GM12892 (cell line): ENCODE measurements at places on chromosomes 13 and 19.

DNA sequence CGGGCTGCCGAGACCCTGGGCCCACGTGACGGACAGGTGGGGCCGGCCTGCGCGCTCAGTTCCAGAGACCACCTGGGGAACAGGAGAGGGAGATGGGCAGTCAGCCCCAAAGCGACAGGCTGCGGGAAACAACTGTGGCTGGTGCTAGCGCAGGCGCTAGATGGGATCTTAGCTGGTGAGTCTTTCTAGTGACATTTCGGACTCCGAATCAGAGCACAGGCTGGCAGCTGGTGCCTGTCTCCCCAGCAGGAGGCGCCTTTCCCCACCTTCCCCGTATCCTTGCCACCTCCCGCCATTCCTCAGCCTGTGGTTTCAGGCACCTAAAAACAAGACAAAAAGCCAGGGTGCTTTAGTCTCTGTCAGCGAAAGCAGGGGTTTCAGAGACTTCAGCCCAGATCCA, 19.4 kb upstream of the RANBP3 start:
- no peak for DNase-seq

DNA sequence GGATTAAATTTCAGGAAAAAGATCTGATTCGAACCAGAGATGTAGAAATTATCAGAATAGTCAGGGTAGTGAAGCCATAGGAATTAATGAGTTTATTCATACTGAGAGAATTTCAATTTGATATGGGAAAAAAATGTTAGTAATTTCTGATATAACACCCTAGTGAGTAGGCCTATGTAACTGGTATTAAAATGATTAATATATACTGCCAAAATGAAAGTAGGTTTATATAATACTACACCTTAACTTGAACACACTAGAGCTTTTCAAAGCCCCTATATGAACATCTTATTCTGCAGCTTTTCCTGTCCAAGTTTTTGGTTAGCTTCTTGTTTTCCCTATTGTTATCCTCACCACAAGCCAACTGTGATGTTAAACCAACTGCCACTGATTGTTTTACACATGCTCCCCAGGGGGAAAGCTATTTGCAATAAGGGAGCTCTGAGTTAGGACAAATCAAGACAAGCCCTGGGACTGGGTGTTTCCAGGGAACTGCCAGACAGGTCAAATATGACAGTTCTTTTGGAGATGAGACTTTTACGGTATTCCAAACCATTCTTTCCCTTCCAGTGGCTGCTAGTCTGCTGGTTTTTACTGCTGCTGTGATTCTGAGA, 45.3 kb downstream of the FNDC3A start:
- no peak for DNase-seq

DNA sequence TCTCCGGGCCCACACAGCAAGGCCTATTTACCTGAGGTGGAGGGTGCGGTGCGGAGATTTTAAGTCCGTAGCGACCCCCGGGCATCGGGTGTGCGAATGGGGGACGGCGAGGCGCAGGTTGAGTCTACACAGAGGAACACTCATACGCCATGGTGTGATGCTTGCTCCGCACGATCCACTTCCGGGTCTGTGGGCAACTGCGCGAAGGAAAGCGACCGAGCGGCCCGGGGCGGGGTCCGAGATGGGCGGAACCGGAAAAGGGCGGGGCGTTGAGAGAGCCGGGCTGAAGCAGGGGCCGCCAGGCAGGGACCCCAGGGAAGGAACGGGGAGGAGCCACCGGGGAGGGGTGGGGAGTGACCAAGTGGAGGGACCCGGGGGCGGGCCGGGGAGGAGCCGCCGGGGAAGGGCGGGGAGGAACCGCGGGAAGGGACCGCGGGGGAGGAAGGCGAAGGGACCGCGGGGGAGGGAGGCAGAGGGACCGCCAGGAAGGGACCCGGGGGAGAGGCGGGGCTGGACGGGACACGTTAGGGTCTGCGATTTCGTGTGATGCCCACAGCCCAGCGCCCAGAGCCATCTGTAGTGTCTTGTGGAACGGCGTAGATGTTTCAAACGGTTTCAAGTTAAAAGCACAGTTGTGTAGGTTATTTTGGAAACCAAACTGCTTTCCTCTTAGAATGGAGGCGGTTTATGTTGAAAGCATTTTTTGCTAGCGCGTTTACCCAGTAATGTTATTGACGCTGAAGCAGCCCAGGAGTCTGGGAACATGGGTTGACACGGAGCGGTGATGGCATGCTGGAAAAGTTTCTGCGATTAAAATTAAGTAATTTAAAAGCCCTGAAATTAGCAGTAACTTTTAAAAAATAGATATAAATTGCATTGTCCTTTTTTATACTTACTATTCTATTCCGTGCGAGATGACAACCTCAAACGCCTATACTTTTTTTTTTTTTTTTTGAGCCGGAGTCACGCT, at the start of gene ZNF160:
ZNF160 (minus strand) TSS at position 189 of the 970 bp plus-strand sequence. CDS start 17,146 bp downstream, outside the sequence.
- DNase-seq, result peak; percentile 96

DNA sequence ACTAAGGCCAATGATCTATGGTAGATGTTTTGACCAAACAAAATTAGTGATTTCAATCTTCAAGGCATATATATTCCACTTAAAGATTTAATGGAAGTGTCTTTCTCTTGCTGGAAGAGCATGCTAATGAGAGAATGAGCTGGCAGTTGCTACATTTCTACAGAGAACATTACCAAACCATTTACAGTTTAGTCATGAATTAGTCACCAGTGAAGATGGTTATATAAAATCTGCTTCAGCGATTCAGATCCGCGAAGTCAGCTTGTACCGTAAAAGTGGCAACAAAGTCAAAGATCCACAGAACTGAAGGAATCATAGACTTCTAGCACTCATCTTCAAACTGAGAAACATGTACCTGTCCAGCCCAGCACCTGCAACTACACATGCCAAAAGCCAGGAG, 156.3 kb downstream of the SLITRK5 start:
- no peak for DNase-seq

GRCh38 chr19:7986321-7987113, 18.9 kb downstream of the ELAVL1 start:
- DNase-seq, result no peak

DNA sequence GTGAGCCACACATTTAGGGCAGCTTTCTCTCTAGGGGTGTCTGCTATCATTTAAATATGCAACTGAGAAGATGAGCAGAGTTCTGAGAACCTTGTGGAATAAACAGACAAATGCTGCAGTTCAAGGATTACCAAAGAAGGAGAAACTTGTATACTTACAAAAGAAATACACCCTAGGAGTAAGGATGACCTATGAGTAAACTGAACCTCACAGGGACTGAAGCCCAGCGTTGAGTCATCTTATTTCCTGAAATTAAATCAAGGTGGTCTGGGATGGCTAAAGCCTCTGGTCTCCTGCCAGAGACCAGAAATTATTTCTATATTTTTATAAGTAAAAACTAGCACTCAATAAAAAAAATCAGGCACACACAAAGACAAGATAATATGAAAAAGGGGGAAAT, 40.1 kb downstream of the FAM216B start:
- DNase-seq, result no peak

GRCh38 chr19:52638601-52639000, 446 bp upstream of the ZNF83 start:
- peak; percentile 25 for DNase-seq

DNA sequence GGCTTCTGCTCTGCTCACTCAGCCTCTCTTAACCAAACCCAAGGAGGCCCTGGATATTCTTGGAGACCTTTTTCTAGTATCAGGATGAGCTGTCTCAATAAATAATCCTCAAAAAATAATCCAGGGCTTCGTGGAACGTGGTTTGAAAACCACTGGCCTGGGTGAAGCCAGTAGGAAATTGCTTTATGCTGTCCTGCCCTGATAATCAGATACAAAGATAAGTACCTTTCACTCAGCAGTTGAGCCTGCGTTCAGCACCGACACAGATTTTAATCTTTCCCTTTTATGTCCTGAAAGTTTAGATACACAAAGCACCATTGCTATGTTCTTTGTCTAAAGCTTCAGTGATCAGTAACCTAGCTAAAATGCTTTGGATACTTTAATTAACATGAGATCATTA, 460.0 kb downstream of the RFC3 start:
- no peak for DNase-seq

DNA sequence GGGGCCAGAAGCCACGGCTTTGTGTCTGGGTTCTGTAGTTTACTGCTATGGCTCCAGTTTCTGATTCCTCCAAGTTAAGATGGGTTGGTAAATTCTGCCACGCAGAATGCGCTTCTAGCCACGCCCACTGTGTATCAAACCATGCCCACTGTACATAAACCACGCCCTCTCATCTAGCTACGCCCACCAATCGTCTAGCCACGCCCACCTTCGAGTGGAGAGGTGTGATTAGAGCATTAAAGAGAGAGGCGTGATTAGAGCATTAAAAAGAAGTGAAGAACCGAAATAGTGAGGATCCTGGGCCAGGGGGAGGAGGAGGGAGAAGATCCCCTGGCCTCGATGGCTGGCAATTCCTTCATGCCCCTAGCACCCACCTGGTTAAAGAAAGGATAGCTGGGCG, 43.7 kb upstream of the ADGRE5 start:
- no peak for DNase-seq

- no peak for DNase-seq
These were observed 424.9 kb downstream of the FGF9 start for GRCh38 chr13:22095794-22096193.

- no peak for DNase-seq
These were observed 6.3 kb downstream of the DHPS start for GRCh38 chr19:12675399-12675798.

GRCh38 chr19:6226012-6226411, 53.8 kb downstream of the MLLT1 start:
- no peak for DNase-seq

GRCh38 chr13:66296875-66297274, 933.3 kb downstream of the PCDH9 start:
- no peak for DNase-seq

- DNase-seq, result no peak
These were observed 351.7 kb upstream of the TMTC4 start for GRCh38 chr13:101026328-101026727.

GRCh38 chr13:81089371-81090157, 748.6 kb upstream of the SPRY2 start:
- DNase-seq, result no peak

- DNase-seq, result no peak
These were observed 1192.2 kb downstream of the UQCRFS1 start for GRCh38 chr19:28020619-28021258.

DNA sequence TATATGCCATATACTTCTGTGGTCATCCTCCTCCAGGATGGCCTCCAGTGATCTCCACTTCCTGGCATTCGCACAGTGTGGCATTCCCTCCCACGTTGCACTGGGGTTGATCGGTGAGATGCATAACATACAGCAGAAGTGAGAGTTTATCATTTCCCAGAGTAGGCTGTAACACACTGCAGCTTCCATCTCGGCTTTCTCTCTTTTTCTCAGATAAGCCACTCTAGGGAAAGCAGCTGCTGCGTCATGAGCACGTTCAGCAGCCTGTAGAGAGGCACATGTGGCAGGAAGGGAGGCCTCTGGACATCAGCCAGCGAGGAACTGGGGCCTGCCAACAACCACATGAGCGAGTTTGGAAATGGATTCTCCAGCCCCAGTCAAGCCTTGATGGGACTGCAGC, 807.1 kb downstream of the DIAPH3 start:
- no peak for DNase-seq

GRCh38 chr13:46761866-46762265, 35.1 kb downstream of the ESD start:
- DNase-seq, result no peak

- DNase-seq, result no peak
These were observed 113.6 kb upstream of the PCDH9 start for GRCh38 chr13:67343777-67344176.

DNA sequence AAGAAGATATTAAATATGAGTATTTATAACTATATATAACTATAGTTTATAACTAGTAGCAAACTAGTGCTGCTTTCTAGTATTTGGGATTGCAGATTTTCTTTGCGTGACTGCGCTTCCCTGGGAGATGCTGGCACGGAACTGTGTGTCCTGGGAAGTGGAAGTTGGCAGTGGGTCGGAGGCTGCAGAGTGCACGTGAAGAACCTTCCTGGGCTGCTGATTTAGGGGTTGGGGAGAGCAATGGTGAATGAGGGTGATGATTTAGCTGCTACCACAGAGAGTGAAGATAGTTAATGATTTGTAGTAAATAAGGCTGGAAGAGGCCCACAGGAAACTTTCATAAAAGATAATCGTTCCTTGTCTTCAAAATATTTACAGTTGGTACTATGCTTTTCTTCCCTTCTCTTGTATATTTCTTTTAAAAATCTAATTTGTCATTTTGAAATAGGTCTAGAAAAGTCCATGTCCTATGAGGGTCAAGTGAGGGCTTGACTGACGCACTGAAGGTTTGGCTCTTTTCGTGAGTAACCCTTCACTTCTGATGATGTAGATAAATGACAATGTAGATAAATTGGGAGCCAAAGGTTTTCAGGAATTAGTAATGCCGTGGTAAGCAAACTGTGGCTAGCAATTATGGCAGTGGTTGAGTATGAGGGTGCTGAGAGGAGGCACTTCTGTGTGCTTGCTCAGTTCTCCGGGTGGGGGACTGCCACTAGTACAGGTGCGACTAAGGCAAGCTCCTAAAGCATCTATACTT, 3.0 kb upstream of the NAA16 start:
- no peak for DNase-seq

- DNase-seq, result no peak
These were observed 73.2 kb upstream of the MBNL2 start for GRCh38 chr13:97148894-97149293.

DNA sequence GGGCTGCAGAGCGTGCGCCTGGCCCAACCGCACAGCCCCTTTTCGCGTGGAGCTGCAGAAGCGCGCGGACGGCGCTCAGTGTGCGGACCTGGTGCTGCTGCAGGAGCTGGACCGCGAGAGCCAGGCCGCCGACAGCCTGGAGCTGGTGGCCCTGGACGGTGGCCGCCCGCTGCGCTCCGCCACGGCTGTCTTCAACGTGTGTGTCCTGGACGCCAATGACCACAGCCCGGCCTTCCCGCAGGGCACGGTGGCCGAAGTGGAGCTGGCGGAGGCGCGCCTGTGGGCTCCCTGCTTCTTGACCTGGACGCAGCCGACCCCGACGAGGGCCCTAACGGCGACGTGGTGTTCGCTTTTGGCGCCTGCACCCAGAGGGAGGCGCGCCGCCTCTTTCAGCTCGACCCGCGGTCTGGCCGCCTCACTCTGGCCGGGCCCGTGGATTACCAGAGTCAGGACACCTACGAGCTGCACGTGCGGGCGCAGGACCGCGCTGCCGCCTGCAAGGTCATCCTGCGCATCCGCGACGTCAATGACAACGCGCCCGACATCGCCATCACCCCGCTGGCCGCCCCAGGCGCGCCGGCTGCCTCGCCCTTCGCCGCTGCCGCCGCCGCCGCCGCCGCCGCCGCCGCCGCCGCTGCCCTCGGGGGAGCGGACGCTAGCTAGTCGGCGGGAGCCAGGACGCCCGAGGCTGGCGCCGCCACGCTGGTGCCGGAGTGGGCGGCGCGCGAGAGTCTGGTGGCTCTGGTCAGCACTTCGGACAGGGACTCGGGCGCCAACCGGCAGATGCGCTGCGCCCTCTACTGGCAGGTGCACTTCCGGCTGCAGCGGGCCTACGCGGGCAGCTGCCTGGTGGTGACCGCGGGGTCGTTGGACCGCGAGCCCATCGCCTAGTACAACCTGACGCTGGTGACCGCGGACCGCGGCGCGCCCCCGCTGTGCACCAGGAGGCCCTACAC, 172.2 kb downstream of the OLFM4 start:
- no peak for DNase-seq

GRCh38 chr19:32570081-32570785, 10.8 kb upstream of the PDCD5 start:
- DNase-seq, result peak; percentile 23
